ENCODE measurements at places on chromosomes 16 and 17. TPM values are rescaled to one million over a fixed set of nuclear protein-coding genes. Genes with fewer than 3 reads are reported as not detected.

GRCh38 chr16:4529085-4530060 is 9.2 kb downstream of the CDIP1 start:
- peak; percentile 76 for DNase-seq

Gene KRT25
- total RNA-seq: not detected

Gene KRTAP17-1
- not detected for total RNA-seq

Gene PRSS36
- 0.59 TPM for total RNA-seq

- no peak for DNase-seq
Observed at GRCh38 chr17:50354198-50354597, 8.3 kb downstream of the XYLT2 start.

Data from activated CD4-positive, alpha-beta T cell treated with anti-CD3 and anti-CD28 coated beads, Interleukin-2, amount 10 ng/mL, durations not matched to agents 24 days and 14 days (primary cell).